NCI-H2029 treated with DMSO at 0.1 percent for 48 hours (cell line): ENCODE measurements at places on chromosomes 13 and 19.
A peak's percentile ranks its signal among the peaks of the same experiment; 100 is the strongest.

DNA sequence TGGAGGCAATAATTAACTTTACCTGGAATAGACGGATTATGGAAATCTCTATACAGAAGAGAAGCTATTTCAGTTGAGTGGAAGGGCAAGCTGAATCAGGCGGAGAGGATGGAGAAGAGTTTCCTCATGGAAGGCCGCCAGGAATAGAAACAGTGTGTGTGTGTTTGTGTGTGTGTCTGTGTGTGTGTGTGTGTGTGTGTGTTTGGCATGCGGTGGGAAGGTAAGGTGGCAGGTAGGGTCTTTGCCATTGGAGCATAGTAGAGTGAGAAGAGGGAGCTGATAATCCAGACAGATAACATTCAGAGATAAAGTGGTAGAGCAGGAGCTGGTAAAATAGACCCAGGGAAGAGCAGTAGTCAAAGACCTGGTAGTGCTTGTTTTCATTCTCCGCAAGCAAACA is 9.2 kb upstream of the HS6ST3 start:
- no peak for DNase-seq

GRCh38 chr13:99050983-99051488 is 73.2 kb upstream of the DOCK9 start:
- no peak for DNase-seq

- DNase-seq: no peak
These were observed 32.8 kb downstream of the ELL start for GRCh38 chr19:18488838-18489626.

- no peak for DNase-seq
These were observed 31.3 kb upstream of the ISYNA1 start for GRCh38 chr19:18469069-18469846.

DNA sequence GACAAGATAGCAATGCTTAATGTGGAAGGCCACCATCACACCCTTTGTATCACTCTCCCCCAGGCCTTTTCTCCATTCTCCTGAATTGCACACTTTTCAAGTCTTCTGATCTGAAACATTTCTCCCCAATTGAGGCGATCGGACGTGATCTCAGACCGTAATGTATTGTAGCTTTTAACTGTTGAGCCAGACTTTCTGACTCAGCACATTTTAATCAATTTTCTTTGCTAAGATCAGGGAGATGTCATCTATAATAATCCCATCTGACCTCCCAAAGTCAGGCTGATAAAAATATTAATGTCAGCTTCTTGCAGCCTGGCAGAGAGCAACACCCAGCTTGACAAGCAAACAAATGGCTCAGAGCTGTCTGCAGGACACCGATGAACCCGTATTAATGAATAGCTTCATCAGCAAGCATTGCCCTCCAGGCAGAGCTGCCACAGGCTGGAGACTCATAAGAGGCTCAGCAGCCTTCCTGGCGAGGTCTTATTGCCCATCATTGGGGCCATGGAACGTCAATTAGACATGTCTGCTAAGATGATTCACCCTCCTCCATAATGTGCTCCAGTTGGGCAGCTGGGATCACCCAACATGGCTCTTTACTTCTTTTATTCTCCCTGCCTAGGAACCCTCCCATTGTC is 60.2 kb upstream of the UQCRFS1 start:
- no peak for DNase-seq

DNA sequence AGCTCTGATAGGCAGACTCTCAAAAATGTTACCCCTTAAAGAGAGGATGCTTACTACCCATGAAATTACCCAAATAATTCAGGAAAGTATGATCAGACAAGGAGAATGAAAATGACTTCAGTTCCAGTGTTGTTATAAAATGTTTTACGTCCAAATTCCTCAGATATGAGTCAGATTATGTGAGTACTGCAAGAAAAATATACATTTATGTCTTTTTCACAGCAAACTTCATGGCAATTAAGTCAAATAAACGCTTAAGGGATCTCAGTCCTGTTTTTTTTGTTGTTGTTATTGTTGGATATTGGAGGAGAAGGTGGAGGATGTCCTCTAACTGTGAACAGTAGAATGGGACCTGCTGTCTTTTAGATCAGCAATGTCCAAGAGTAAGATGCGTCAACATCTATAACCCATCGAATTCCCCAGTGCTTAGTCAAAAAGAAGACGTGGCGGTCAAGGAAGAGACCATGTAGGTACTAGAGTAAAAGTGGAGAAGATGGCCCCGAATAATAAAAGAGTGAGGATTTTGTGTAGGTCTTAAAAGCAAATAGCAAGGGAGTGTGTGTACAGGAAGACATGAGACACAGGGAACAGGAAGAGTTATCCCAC is 215.4 kb upstream of the IRS2 start:
- DNase-seq: no peak

DNA sequence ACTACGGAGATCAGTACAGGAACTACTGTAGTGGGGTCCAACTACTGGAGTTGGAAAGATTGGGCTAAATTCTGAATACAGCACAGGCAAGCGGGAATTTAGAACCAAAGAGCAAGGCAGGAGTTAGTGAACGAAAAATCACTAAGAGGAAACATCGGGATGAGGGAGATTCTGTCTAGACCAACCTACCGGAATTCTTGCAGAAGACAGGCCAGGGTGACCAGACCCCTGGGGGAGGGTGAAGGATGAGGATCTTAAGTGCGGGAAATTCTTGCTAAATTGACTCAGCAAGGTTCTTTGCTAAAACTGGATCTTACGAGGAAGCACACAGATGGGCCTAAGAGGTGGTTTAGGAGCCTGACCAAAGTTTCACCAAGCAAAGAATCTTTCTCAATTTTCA is 13.2 kb upstream of the PSPC1 start:
- DNase-seq: no peak

- no peak for DNase-seq
These were observed 150.2 kb downstream of the ZNF536 start for GRCh38 chr19:30522341-30522740.

GRCh38 chr19:46728693-46729339 is 11.9 kb upstream of the PRKD2 start:
- DNase-seq: no peak

- DNase-seq: peak; percentile 20
These were observed 957 bp upstream of the CCDC194 start for GRCh38 chr19:17394891-17395415.

DNA sequence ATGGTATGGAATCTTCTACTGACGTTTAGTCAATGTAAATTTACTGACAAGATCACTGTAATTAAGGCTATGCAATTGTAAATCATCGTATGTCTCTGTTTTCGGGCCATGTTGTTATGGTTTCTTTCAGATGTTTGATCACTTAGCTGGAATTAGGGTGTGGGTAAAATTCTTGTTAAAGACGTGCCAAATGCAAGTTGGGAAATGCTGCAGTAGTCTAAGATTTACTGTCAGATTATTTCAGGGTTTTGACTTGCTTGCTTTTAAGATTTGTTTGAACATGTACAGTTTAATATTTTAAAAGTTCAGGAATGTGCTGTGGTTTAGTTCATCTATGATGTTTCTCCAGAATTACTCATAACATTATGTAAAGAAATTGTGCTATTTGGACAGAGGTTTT is 10.8 kb downstream of the NDFIP2 start:
- DNase-seq: no peak

DNA sequence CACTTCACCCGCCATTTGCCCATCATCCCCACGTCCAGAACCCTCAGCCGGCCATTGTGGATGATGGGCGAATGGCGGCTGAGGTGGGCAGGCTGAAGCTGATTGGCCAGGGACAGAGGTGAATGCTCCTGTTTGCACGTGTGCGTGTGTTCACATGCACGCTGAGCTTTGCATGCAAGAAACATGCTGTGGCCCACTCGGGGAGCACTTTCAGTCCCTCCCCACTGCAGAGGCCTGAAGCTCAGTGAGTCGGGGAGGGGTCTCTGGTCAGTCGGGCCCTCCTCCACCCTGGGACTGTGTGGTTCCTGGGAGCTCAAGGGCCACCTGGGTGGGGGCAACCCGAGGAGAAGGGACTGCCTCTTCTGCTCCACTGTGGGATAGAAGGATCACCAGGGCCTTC is 24.9 kb downstream of the CEBPA start:
- DNase-seq: no peak

GRCh38 chr13:64029343-64030093 is 2613.9 kb upstream of the PCDH20 start:
- DNase-seq: no peak

DNA sequence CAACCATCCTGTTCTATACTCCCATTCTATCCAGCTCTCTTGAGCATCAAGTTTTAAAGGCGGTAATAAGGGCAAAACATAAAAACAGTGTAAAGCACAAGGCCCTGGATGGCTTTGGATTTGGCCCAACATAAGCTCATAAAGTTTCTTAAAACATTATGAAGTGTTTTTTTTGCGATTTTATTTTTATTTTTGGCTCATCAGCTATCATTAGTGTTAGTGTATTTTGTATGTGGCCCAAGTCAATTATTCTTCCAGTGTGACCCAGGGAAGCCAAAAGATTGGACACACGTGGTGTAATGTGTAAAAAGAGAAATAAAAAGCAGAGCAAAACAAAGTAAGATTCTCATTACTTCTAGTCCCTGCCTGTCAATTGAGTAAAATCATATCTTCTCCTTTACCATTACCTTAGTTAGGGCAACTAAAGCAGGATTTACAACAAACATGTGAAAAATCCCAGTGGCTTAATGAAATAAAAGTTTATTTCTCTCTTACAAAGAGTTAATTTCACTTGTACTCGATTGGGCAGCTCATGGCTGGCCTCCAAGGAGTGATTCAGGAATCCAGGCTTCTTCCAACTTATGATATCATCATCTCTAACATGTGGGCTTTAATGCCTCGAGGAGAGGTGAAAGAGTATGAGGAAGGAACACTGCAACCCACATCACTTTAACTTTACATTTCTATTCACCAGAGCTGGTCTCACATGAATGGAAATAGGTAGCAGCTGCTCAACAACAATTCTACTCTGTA is 725.2 kb upstream of the SLITRK1 start:
- DNase-seq: no peak

GRCh38 chr13:36154567-36155291 is 23.5 kb upstream of the DCLK1 start:
- DNase-seq: no peak
